Pancreas (tissue), 10 donors: ENCODE measurements at places on chromosomes 16 and 17.

DNA sequence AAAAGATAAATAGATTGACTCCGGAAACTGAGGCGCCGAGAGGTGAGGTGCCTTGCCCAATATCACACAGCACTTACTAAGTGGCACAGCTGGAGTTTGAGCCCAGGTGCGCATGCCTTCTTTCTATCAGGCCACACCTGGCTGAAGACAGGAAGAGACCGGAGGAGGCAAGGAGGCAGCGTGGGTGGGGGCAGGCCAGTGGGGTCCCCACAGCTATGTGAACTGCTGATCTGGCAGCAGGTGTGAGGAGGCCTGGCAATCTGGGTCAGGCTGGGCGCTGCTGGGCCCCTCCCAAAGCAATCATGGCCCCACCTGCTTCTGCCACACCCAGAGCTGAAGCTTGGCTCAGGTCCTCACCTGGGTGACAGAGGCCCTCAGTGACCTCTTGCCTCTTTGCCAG lies 1.9 kb upstream of the GDPD3 start:
- no peak for DNase-seq

DNA sequence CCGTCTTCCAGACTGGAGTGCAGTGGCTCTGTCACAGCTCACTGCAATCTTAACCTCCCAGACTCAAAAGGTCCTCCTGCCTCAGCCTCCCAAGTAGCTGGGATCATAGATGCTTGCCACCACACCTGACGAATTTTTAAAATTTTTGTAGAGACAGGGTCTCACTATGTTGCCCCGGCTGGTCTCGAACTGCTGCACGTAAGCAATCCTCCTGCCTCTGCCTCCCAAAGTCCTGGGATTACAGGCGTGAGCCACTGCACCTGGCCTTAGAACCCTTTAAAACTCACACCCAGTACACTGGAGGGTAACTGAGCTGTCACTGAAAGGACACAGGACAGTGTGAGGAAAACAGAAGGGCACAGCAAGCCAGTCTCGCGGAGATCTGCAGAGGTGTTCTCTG lies 97.6 kb upstream of the NOL11 start:
- DNase-seq: no peak

GRCh38 chr16:81515281-81515680 lies 70.7 kb downstream of the CMIP start:
- DNase-seq: no peak

DNA sequence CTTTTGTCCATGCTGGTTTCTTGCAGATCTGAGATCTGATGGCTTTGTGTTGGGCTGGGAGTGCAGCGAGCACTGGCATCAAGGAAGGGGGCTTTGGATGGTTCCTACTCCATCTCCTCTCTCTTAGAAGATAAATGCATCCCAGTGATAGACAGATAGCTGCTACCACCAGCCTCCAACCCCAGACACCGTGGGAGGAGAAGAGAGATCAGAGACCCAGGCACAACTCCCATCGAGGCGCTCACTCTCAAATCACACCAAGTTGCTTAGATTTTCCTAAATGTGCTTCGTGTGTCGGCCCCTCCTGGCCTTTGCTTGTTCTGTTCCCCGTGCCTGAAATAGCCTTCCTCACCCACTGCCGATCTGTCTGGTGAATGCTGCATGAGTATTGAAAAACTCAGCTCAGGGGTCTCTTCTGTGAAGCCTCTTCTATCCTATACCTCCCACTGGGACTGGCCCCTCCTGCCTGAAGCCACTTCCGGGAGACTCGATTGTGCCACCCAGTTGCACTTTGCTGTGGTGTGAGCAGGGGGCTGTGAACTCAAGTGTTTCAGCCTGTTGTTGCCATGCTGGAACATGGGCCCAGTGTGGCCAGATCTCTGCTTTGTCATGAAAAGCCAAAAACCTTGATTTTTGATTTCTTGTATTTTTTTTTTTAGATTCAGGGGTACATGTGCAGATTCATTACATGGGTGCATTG lies 242.7 kb downstream of the GSG1L start:
- no peak for DNase-seq

GRCh38 chr17:69909389-69909788 lies 165.6 kb upstream of the KCNJ16 start:
- no peak for DNase-seq

- DNase-seq: no peak
These were observed 27.4 kb upstream of the RCVRN start for GRCh38 chr17:9932491-9932890.

- no peak for DNase-seq
These were observed 21.0 kb upstream of the CDYL2 start for GRCh38 chr16:80825365-80825758.

DNA sequence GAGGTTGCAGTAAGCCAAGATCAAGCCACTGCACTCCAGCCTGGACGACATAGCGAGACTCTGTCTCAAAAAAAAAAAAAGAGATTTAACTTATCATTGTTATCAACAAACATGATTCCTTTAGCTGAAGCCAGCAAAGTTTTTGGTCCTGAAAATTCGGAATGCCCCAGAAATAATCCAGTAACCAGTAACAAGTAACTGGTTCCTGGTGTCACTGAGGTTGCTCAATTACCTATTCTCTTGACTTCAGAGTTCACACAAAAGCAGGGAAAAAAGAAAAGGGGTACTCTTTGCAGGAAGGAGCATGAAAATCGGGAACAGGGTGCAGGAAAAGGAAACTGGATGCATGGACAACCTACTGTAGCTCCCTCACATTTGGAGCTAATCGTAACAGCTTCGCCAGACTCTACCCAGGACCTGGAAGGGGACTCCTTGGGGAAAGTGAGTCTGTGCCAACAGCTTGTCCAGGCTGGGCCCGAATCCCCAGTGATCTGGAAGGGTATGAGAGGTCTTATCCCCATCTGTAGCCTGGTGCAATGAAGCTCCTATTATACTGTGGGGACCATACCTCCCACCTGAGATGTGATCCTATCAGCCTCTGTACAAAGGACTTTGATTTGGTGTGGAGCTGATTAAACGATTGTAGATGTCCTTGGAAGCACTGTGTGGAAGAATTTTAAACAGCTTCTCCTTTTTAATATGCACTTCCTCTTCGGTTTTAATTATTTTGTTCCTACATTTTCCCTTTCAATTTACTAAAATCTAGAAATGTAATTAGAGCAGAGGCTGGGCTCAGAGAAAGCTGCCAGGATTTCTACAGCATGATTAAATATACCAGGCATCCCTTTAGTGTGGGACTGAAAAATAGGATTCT lies 3.4 kb upstream of the SPOP start:
- no peak for DNase-seq

DNA sequence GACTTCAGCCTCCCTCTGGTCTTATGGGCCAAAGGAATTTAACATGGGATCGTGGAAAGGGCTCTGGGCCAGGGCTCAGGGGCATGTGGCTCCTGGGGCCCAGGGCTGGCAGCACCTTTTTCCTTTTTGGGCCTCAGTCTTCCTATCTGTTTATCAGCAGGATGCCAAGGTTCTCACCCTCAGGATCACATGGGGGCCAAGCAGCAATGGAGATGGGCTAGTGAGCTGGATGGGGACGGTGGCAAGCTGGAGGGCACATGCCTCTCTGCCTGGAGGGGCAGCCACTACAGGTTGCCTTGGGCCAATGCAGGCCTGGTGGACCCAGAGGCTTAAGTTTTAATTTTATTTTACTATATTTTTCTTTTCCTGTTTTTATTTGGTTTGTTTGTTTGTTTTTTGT lies 95.4 kb downstream of the CYLD start:
- DNase-seq: no peak

- DNase-seq: no peak
These were observed 5.6 kb downstream of the MIEN1 start for GRCh38 chr17:39724731-39725130.

- no peak for DNase-seq
These were observed 5.5 kb upstream of the CDRT4 start for GRCh38 chr17:15472891-15473290.

GRCh38 chr17:10205549-10206185 lies 7.3 kb upstream of the GAS7 start:
- no peak for DNase-seq

- DNase-seq: no peak
These were observed 92.0 kb upstream of the CCL2 start for GRCh38 chr17:34163123-34163522.

GRCh38 chr16:67571464-67571863 lies 9.1 kb downstream of the CTCF start:
- DNase-seq: no peak

DNA sequence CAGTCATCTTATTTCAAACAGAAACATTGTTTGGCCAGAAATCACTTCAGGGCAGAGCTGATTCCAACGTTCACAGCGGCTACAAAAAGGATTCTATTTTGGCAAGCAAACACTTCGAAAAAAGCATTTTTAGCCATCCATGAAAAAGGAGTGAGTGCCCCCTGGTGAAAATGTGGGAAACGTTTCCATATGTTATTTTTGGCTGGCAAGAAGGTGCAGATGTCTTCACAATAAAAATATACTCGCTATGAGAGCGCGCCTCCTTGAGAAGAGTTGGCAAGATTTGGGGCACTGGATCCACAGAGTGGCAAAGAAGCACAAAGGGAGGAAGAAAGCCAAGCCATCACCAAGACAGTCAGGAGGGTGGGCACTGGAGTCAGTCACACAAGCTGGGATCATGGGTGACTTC lies 191.1 kb downstream of the CHD9NB start:
- DNase-seq: no peak

GRCh38 chr16:55843105-55843395 lies 10.2 kb upstream of the CES1 start:
- no peak for DNase-seq

- no peak for DNase-seq
These were observed 7.2 kb upstream of the SETD6 start for GRCh38 chr16:58507963-58508670.

- DNase-seq: no peak
These were observed 1.7 kb downstream of the NGFR start for GRCh38 chr17:49496867-49497147.

DNA sequence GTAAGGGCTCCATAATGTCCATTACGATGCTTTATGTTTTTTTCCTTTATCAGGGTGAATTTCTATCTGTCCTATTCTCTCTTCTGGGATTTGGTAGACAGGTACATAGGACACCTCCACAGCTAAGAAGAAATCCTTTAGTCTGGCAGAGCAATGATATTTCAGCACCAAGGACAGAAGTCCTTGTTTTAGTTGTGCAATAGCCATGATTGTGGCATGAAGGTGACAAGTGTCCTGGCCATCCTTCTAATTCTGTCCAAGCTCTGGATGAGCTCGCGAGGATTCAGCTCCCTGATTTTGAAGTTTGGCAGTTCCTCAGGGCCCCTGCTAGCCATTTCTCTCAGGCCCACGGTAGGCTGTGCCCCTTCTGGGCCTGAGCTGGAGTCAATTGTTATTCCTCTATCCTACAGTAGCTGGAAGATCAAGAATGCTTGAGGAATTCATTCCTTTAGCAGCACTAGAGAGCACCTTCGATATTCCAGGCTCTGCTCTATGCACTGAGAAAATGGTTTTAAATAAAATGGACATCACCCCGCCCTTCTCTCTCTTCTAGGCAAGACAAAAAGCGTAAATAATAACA lies 320.8 kb downstream of the XYLT1 start:
- no peak for DNase-seq

GRCh38 chr17:35668802-35669201 lies 62.6 kb upstream of the RASL10B start:
- DNase-seq: no peak

DNA sequence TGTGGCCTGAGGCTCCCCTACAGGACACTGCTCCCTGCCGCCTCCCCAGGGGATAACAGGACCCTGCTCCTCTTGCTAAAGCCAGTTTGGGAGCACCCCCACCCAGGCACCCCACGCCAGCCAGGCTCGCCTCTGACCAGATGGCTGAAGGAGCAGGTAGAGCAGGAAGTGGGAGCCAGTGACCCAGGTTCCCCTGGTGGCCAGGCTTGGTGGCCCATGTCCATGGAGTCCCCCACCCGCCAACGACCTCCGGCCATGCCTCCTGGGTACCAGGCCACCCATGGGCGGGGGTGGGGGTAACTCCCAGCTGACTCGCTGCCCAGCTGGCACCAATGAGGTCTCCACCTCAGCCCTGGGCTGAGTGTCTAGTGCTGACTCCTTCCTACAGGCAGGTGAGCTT lies 10.0 kb downstream of the BCAR1 start:
- peak; percentile 77 for DNase-seq

- DNase-seq: no peak
These were observed 42.4 kb upstream of the LHX1 start for GRCh38 chr17:36894925-36895324.

DNA sequence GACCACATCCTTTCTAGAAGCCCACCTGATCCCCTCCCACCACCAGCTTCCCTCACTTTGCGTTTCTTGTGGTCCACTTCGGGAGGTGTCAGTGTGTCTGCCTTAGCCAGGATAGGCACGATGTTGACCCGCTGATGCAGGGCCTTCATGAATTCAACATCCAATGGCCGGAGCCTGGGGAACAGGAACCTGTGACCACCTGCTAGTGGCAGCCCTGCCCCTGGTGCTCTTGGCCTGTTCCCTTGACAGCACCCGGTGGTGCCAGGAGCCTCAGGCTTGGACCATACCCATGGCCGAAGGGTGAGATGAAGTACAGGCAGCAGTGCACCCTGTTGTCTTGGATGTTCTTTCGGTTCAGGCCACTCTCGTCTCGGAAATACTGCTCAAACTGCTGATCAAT lies 7.2 kb upstream of the MTMR4 start:
- no peak for DNase-seq

DNA sequence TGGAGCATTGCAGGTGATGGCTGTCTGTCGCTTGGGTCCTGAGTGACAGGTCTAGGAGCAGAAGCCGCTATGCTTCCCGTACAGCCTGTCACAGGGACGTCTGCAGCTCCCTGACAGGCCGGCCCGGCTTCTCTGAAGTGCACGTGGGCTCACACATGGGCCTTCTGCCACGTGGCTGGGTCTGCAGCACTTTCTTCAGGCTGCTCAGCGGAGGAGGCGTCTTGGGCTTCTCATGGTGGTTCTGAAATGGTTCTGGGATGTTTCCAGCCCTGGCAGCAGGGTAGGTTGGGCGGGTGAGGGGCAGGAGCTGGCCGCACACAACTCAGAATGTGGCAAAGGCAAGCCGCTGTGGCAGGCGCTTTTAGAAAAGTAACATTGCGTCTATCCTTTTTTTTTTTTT lies 80.3 kb upstream of the ZNF750 start:
- no peak for DNase-seq

DNA sequence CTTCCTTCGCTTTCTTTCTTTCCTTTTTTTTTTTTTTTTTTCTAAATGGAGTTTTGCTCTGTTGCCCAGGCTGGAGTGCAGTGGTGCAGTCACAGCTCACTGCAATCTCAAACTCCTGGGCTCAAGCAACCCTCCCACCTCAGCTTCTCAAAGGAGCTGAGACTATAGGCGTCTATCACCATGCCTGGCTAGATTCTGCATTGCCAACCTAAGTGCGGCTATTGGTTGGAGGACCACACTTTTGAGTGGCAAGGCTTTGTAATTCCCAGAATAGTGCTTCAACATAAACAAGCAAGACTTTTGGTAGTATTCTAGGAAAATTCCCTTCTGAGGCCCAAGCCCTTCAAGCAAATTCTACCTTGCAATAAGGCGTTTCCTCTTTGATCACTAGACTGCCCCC lies 107.8 kb downstream of the YPEL2 start:
- DNase-seq: no peak

DNA sequence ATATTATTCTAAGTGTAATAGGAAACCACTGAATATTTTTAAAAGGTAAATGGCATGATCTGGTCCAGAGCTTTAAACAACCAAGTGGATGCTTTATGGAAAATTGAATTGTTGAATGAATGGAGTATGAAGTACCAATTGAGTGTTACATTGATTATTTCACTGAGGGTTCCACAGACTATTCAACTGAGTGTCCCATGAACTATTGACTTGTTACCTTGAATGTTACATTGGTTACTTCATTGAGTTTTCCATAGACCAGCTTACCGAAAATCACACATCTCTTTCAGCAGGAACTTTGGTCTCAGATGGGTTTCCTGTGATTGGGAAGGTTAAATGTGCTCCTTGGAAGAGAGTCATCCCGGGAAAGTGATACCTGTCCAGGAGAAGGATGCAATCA lies 56.8 kb downstream of the TMEM114 start:
- DNase-seq: no peak
